ENCODE measurements at places on chromosomes 6 and 20.
A peak's percentile ranks its signal among the peaks of the same experiment; 100 is the strongest.

DNA sequence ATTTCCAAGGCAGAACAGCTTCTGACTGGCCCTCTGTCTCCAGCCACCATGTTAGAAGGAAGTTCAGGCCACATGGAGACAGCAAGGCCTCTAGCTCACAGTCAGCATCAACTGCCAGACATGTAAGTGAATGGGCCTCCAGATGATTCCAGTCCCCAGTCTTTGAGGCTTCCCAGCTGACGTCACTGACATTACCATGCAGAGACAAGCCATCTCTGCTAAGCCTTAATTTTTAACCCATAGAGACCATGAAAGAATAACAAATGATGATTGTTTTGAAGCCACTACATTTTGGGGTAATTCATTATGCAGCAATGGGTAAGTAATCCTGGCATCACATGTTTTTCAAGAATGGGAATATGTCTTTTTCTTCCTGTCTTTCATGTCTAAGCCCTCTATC lies 11.3 kb upstream of the DEFB129 start:
- DNase-seq = no peak

DNA sequence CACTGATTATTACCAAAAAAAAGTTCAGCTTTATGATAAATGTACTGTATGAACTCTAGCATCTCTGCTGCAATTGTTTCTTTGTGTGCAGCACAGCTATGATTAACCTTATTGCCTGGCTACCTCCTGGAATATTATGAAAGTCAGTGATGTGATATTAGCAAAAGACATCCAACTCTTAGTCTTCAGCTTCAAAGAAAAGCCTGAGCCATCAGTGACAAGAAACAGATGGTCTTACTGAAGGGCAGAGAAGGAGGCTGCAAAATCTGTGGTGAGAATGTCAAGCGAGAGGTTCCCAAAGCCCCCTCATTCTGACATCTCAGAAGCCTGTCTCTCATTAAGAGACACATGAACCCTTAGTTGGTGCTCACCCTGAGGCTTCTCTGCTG lies 89.4 kb upstream of the TNFAIP3 start:
- no peak for DNase-seq

- no peak for DNase-seq
Measured at GRCh38 chr6:73586416-73586974, 65.7 kb upstream of the EEF1A1 start.

GRCh38 chr6:170221753-170222400 lies 69.0 kb downstream of the DLL1 start:
- no peak for DNase-seq

GRCh38 chr6:72322771-72323170 lies 299.1 kb upstream of the KCNQ5 start:
- DNase-seq = no peak

GRCh38 chr20:35901678-35902544 lies 52.4 kb downstream of the SCAND1 start:
- no peak for DNase-seq

DNA sequence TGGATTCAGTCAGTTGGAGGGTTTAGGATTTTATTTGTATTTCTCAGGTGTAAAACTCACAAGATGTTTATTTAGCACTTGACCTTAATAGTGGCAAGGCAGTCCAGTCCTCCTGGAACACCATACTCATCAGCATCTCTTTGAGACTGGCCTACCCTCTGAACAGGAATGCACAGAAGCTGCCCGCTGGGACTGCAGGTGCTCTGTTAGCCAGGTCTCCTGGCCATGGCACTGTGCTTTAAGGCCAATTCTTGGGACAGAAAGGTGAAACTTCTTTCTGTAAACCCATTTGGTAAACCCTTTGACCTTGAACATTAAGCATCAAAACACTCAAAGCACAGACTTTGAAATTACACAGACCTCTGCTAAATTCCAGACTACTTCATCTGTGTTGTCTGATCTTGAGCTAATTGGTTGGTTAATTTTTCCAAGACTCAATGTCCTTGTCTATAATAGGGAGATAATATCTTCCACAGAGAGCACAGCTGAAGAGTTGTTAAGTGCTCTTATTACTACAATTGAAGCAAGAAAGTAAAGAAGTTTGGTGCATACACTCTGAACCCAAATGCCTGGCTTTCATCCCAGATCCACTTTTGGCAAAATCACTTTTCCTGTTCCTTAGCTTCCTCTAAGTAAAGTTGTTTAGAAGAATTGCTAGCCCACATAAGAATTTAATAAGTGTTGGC lies 54.9 kb upstream of the NT5E start:
- DNase-seq = peak; percentile 5

- DNase-seq = no peak
Measured at GRCh38 chr20:25553819-25554296, 31.5 kb downstream of the NINL start.

DNA sequence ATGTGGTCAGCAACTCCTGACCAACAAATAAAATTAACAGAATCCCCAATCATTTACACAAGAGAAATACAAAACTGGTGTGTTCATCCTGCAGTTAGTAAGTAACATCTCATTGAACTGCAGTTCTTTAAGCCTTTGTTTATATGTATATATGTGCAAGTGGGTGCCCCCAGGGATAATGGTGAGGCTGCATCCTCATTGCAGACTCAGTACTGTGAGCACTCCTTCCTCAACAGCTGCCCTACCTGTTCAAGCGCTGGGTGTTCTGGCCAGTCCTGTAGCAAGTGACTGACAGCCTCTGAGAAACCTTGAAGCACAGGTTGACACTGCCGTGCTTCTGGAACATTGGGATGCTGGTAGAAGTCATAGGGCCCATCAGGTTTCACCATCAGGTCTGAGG lies 49.8 kb upstream of the LYRM2 start:
- no peak for DNase-seq

GRCh38 chr6:87784690-87785089 lies 82.7 kb upstream of the AKIRIN2 start:
- no peak for DNase-seq

DNA sequence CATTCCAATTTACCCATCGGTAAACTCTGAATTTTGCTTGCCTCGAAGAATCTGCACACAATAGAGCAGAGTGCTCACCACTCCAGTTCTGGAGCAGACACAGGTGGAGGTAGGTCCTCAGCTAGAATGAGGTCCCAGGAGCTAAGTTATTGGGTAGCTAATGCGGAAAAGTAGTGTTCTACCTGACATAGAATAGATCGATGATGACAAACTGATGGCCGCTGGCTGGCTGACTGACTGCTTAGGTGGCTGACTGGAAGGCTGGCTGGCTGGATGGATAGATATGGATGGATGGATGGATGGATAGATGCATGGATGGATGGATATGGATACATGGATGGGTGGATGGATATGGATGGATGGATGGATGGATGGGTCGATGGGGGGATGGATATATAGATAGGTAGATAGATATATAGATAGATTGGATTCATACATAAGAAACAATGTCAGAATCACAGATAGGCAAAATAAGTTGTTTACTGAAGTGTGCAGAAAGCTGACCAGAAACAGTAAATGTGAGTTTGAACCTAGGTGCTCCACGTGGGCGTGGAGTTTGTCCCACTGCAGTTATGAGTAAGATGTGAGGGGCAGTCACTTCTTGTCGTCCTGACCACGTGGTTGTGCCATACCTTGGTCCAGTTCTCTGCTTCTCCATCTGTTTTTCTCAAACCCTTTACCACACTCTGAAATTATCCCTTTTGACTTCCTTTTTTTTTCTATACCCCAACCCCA lies 62.1 kb downstream of the TBXT start:
- DNase-seq = no peak

GRCh38 chr6:125022391-125022989 lies 60.3 kb downstream of the RNF217 start:
- no peak for DNase-seq

DNA sequence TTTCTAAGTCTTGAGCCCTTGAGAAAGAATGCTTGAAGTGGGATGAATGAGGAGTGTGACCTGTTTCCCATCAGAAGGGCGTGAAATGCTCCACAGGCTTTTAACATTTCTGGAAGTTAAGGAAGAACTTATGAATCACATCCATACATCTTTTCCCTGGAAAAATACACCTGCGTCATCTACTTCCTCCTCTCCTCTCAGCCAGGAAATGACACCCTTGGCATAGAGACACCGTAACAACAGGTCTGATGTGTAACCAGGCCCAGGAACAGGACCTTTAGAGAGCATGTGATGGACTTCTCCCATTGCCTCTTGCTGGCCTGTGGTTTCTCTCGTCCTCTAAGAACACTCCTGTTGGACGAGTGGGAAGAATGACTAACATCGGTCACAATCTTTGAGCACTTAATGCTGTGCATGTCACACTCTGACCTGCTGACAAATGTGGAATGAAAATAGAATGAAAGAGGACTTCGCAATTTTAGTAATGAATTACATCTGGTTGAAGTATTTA lies 28.5 kb upstream of the CITED2 start:
- no peak for DNase-seq

- no peak for DNase-seq
Measured at GRCh38 chr20:61073376-61073775, 178.7 kb upstream of the CDH4 start.

DNA sequence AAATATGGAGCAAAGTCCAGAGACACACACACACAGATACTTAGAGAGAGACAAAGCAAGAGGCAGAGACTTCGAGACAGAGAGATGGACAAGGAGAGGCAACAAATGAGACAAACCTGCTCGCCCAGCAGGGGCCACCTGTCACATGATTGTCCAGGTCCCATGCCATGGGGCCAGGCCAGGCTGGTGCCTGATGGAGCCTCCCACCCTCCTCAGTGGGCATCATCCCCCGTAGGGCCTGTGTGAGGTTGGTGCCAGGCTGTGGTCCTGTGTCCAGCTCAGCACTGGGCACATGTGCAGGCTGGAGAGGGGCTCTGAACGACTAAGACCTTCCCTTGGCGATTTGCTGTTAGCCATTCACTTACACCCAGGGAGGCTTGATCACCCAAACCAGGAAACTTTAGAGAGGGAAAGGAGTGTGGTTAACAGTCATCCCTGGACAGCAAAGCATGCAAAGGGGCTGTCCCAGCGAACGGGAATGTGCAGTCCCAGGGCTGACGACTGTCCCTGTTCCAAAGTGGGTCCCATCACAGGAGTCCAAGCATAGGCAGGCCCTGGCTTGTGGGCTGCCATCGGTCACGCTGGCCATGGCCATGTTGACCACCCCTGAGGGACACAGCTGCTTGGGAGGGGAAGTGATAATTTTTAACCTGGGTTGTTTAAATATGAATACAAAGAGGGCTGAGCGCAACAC lies 38.4 kb upstream of the PHACTR3 start:
- no peak for DNase-seq

GRCh38 chr20:35279040-35279439 lies 1.1 kb upstream of the MMP24OS start:
- DNase-seq = no peak

- no peak for DNase-seq
Measured at GRCh38 chr6:45483501-45483900, 105.8 kb upstream of the SUPT3H start.

DNA sequence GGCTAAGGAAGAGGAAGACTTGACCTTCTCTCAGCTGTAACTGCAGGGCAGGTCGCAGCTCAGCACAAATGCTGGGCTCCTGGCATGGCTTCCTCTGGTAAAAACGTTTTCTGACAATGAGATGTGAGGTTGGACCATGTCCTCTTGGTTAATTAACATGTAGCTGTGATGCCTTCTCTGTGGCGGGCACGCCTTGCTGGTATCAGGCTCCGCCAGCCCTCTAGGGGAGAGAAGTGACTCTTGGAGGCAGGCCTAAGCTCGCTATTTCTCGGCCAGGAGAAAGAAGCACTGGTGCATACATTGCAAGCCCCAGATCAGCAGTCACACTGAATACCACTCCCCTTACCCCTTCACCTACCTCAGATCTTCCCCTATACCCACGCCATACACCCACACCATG lies 65.0 kb downstream of the QRSL1 start:
- no peak for DNase-seq

- DNase-seq = no peak
Measured at GRCh38 chr6:5968817-5969734, 37.6 kb downstream of the NRN1 start.

All from substantia nigra (tissue), 51 donors.